ENCODE measurements at places on chromosomes 7 and 10.

DNA sequence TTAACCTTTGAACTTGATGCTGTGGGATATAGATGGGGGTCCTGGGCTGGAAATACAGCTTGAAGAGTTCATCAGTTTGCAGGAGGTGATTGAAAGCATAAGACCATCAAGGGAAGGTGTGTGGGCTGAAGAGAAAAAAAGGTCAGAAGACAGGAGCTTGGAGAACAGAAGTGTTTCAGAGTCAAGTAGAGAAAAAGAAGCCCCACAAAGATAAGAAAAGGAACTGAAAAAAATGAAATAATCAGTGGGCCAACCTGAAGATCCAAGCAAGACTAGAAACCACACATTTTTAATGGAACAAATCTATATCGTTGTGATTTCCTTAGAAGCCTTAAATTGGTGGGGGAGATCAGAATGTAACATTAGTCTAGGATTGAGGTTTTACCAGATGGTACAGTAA is 22.5 kb downstream of the ZEB1 start:
- DNase-seq, result no peak

DNA sequence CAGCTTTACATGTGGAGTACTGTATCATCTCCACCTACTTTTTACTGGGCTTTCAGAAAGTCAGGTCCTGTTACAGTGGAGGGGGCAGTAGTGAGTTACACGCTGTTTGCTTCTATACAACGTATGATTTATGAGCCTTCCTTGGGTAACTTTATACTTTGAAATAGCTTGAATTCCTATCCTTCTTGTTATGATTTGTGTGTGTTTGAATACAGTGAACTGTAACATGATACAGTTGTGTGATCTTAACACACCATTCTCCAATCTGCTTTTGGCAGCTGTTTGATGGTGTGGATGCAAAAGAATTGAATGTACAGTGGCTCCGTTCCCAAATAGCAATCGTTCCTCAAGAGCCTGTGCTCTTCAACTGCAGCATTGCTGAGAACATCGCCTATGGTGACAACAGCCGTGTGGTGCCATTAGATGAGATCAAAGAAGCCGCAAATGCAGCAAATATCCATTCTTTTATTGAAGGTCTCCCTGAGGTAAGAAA is 41.7 kb downstream of the SP8 start:
- DNase-seq, result no peak

GRCh38 chr7:28701731-28702130 is 256.4 kb downstream of the TRIL start:
- DNase-seq, result no peak

DNA sequence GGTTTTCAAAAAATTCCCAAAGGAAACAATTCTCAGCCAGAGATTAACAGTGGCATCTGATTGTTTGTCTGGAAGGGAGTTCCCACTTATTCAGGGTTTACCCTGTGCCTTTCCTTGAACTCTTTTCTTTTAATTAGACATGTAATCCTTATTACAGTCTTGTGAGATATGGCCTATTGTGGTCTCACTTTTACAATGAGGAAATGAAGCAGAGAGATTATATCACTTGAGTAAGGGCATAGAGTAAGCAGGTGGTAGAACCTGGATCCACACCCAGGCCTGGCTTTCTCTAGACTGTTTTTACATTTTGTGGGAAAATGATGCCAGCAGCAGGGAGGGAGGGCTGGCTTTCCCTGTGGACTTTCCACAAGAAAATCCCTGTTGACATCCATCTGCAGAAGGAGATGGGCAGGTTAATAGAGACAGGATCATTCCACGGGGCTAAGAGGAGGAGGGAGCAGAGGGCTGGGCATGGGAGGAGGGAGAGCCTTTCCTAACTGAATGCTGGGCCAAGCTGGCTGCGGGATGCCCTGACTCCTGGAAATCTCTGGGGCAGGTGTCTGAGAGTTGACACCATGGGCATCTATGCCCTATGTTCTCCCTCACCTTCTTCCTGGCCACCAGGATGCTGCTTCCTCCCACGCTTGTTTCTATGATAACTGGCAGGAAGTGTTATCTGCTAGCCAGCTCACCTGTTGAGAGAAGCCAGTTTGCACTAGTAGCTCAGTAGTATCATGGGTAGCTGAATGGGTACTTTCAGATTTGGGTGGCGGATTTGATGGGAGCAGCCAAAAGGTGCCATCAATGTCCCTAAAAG is 28.7 kb upstream of the ARHGAP22 start:
- no peak for DNase-seq

- no peak for DNase-seq
Measured at GRCh38 chr7:38840736-38841460, 68.1 kb downstream of the VPS41 start.

DNA sequence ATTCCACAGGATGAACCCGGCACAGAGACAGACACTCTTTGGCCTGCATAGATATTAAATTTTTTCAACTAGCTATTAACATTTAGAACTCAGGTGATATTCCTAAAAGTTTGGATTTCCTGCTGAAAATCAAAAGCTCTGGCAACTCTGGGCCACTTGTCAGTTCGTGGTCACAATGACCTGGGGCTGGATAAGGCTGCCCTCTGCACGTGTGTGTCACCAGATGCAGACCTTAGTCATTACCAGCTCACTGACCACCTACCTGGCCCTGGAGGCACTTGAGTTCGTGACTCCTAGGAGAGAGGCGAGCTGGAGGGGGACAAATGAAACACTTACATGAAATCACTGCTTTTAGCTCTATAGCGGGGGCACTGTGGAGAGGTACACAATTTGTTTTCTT is 126.5 kb downstream of the HIPK2 start:
- no peak for DNase-seq

DNA sequence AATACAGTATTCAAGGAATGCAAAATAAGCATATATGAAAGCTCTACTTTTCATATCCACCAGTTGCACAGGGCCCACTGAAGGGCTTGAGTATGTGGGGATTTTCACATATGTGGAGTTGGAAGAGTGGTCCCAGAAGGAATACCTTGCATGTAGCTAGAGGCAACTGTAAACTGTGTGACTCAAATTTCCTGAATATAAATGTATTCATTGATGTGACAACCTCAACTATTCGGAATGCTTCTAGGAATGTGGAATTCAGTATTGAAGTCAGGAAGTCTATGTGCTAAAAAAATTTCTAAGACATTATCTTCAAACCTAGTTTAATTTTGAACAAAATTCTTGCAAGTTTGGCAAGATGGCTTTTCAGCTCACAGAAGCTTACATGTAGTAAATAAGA is 695.5 kb upstream of the SEMA3D start:
- DNase-seq, result no peak

DNA sequence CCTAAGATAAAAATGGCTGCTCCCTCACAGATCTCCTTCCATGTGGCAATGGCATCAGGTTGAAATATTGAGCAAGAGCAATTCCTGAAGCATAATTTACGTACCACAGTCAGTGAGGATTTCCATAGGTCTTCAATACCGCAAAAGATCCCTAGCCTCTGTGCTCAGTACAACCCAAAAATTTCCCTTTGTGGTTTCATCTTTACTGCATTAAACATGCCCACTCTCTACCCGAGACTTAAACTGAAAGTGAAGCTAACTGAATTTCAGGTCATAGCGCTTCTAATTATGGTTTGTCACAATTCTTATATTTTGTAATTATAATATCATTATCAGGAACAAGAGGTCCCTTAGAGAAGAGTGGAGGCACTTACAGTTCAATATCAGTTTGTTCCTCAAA is 1071.1 kb downstream of the XPNPEP1 start:
- DNase-seq, result no peak

DNA sequence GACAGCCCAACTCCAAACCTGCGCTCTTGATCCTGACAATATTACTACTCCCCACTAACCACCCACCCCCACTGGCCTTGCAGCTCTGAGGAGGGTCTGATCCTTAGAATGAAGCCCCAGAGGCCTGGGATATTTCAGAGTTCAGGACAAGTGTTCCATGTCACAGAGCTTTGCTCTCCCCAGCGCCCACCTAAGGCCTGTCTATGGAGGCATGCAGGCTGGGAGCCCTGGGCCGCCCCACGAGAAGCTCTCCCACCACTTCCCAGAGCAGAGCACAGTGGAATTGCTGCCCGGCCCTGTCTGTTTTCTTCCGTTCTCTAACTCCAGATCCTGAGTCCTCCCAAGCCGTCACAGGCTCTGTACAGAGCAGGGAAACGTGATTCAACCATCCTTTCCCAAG is 74.6 kb downstream of the COL13A1 start:
- DNase-seq, result no peak

- DNase-seq, result no peak
Measured at GRCh38 chr10:128969551-128969950, 497.5 kb upstream of the MGMT start.

DNA sequence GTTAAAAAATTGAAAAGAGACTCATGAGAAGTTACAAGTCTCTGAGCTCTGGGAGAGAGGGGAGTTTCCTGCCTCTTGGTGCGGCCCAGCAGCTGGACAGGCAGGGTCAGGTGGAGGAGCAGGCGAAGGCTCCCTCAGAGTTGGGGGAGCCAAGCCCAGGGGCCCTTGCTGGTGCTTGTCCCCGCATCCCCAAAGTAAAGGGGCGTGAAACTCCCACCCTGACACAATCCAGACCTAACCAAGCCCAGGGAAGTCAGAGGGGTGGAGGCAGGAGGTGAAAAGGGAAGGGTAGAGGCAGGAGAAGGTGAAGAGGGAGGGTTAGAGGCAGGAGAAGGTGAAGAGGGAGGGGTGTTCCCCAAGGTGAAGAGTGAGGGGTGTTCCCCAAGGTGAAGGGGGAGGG is 322.8 kb downstream of the GLRX3 start:
- no peak for DNase-seq

DNA sequence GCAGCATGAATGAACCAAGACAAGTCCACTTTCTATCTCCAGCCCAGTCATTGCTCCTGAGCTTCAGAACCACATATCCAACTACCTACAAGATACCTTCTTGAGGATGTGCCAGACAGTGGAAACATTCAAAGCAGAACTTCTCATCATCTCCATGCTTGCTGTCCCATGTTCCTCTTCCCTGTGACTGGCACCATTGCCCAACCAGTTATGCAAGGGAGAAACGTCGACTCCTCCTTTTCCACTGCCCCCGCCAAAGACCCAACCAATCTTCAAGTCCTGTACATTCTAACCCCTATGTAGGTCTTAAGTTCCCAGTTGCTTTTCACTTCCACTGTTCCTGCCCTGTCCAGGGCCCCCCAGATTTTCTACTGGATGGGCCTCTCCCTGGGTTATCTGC is 225.7 kb downstream of the RPS24 start:
- DNase-seq, result no peak

DNA sequence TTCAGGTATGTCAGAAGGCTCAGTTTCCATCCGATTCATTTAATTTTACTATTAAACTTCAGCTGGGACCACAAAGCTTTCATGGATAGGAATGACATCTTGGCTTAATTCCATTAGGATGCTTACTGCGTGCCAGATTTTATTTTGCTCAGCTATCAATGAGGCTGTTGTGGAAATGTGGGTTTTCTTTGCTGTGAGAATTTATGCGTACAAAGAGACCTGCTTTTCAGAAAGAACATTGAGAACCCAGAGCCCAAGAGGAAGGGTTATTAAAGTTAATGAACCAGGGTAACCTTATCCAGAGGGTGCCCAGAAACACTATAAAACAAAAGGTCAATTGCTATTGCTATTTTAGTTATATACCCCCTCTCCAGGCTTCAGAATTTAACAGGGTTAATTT is 98.3 kb downstream of the MKLN1 start:
- no peak for DNase-seq

GRCh38 chr10:122323189-122323588 is 51.3 kb upstream of the PLEKHA1 start:
- no peak for DNase-seq

DNA sequence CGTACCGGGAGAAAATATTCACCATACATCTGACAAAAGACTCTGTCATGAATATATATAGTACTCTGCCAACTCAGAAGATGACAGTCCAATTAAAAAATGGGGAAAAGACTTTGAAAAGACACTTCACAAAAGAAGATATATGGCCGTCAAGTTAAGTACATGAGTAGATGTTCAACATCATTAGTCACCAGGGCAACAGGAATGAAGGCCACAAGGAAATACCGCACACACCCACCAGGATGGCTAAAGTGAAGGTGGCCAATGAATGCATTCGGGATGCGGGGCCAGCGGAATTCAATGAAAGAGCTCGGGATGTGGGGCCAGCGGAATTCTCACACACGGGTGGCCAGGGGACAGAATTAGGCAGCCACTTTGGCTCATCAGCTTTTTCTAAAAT is 42.2 kb downstream of the MAD1L1 start:
- DNase-seq, result no peak

DNA sequence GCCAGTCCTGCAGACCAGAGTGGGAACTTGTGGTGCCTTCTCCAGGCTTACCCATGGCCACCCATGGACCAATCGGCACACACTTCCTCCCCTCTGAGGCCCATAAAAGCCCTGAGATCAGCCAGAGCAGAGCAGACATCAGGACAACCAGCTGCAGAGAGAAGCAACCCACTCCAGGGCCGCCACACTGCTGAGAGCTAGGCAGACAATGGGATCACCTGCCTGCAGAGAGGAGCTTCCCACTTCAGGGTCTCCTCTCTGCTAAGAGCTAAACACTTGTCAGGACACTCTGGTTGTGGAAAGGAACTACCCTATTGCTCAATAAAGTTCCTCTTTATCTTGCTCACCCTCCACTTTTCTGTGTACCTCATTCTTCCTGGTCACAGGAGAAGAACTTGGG is 34.0 kb downstream of the C7orf25 start:
- no peak for DNase-seq

- no peak for DNase-seq
Measured at GRCh38 chr7:140435252-140435895, 31.5 kb downstream of the RAB19 start.

DNA sequence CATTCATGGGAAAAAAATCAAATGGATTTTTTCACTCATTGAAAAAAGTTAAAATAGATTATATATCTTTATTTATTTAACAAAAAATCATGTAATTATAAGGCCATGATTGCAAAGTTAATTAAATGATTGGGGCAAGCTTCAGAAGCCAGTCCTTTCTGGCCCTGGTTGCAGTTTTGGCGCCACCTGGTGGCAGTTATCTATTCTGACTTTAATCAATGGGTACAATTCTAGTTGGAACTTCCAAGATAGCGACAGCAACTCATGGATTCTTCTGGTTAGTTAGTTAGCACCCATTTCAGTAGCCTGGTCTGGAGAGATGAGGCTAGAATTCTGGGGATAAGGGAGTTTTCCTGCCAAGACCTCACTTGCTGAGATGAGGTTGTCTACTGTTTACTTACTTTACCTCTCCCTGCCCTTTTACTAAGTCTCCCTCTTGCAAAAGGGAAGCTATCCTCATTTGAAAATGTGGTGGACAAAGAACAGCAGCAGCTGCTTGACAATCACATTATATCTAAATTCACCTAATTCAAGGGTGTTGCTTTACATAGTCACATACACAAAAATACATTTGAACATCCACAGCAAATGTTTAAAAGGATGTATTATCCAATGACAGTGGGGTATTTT is 42.3 kb downstream of the NOC3L start:
- peak; percentile 38 for DNase-seq
